Astrocyte (in vitro differentiated cells and primary cell): ENCODE measurements at places on chromosomes 1 and 21. TPM values are rescaled to one million over a fixed set of nuclear protein-coding genes. Genes with fewer than 3 reads are reported as not detected.

- peaks cover 40% of the 10 kb centered on the region for H3K27me3 ChIP-seq
- no peak overlapping the region for H3K4me3 ChIP-seq
- H3K36me3 ChIP-seq, result no peaks in the 10 kb centered on the region
- H3K27ac ChIP-seq, result no peak overlapping the region
Measured at GRCh38 chr1:84995484-84996334, 1.2 kb downstream of the MCOLN2 start.

DNA sequence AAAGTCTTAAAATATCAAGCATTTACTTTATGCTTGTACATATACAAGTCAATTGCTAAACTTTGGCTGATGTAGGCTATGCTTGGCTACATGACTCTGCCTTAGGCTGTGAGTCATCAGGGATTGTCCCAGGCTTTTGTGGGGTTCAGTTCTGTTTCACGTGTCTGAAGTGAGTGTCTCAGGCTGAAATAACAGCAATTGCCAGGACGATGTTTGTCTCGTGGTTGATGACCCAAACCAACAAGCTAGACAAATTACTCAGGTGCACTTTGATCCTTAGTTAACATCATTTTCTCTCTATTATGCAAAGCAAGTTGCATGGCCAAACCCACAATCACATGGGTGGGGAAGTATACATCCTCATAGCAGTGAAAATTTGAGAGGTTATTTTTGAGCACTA, 410.1 kb downstream of the BRINP3 start:
- peak; percentile 69 for DNase-seq
- no peaks in the 10 kb centered on the region for H3K4me1 ChIP-seq
- H3K36me3 ChIP-seq, result no peaks in the 10 kb centered on the region
- no peak overlapping the region for H3K27ac ChIP-seq
- no peaks in the 10 kb centered on the region for H3K27me3 ChIP-seq

- DNase-seq, result no peak
- H3K27ac ChIP-seq, result no peak overlapping the region
- H3K4me1 ChIP-seq, result no peaks in the 10 kb centered on the region
- no peak overlapping the region for H3K4me3 ChIP-seq
- H3K36me3 ChIP-seq, result no peaks in the 10 kb centered on the region
- H3K27me3 ChIP-seq, result peaks cover 13% of the 10 kb centered on the region
Measured at GRCh38 chr1:21623410-21623961, 45.7 kb downstream of the RAP1GAP start.

AMY1A gene
- total RNA-seq, result not detected in 2 replicates

IL19 gene
- total RNA-seq, result 0.23 TPM in 1 of 2 replicates, not detected in the other
